Stimulated activated CD4-positive, alpha-beta T cell treated with anti-CD3 and anti-CD28 coated beads, Interleukin-1b, Interleukin-23, amount 100 ng/mL, for 1 hour (primary cell): ENCODE measurements at places on chromosomes 11 and 22.

- DNase-seq: no peak
Observed at GRCh38 chr11:61626580-61627380, 45.9 kb upstream of the SYT7 start.

GRCh38 chr11:14089690-14090462 lies 127.4 kb downstream of the SPON1 start:
- no peak for DNase-seq

DNA sequence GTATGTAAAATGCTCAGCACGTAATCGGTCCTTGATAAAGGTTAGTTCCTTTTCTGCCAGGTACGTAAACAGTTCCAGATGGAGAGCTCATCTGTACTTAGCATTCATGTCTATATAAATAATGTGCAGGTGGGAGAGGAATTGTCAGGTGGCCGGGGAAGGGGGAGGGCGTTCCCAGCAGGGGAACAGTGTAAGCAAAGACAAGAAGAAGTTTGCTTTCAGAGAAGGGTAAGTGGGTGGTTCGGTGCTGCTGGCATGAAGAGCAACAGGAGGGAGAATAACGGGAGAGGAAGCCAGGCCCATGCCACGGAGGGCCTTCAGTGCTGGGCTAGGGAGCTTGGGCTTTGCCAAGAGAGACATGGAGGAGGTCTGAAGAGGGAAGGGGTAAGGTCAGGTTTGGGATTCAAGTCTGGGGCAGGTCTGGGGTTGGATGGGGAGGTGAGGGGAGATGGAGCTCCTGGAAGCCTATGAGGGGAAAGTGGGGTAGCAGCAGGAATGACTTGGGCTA lies 11.4 kb upstream of the WNT11 start:
- DNase-seq: no peak

DNA sequence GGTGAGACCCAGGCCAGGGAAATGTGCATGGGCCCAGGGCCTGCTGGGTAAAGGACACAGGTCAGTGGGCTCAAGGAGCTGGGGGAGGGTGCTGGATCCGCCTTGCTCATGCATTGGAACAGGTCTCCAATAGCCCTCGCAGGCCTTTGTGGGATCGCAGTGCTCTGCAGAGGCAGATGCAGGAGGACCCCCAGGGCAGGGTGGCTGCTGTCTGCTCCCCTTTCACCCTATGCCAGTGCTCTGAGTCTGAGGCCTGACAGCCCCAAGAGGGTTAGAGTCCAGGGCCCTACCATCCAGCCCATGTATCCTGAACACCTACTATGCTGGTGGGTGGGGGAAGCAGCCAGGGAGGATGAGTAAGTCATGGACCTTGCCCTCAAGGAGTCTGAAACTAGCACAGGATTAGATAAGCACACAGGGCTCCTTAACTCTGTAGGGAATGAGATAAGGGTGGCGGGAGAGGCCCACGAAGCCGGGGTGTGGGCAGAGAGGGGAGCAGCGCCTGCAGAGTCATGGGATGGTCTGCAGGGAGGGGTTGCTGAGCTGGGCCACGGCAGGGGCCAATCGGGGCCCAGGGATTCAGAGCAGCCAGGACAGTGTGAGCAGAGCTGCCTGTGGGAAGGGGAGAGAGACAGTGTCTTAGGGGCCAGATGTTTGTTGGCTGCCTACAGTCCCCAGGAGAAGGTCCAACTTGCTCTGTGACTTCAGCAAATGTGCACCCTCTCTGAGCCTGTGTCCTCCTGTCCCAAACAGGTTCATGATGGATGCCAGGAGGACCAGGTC lies 10.5 kb upstream of the EHD1 start:
- DNase-seq: no peak

- DNase-seq: no peak
Observed at GRCh38 chr11:31763296-31763695, 47.8 kb downstream of the PAX6 start.

GRCh38 chr11:10438458-10438857 lies 16.6 kb upstream of the AMPD3 start:
- DNase-seq: no peak

GRCh38 chr11:115391160-115391559 lies 113.1 kb downstream of the CADM1 start:
- DNase-seq: no peak

DNA sequence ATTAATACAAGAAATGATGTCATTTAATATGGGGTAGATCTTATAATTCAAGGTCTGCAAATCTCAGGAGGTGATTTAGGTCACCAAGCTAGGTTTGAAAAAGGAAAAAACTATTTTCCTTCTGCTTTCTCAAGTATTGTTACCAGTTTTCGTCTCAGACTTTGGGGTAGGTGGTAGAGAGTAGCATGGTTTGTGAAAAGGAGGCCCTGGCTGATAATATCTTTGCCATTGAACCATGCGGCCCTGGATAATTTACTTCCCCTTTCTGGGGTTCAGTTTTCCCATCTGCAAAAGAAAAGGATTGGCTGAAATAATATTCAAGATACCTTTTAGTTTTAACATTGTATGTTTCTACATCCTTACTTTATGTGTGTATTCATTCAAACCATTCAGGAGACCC lies 92.1 kb downstream of the WNT11 start:
- DNase-seq: no peak

- no peak for DNase-seq
Observed at GRCh38 chr11:66133216-66133775, 63.2 kb downstream of the PACS1 start.

DNA sequence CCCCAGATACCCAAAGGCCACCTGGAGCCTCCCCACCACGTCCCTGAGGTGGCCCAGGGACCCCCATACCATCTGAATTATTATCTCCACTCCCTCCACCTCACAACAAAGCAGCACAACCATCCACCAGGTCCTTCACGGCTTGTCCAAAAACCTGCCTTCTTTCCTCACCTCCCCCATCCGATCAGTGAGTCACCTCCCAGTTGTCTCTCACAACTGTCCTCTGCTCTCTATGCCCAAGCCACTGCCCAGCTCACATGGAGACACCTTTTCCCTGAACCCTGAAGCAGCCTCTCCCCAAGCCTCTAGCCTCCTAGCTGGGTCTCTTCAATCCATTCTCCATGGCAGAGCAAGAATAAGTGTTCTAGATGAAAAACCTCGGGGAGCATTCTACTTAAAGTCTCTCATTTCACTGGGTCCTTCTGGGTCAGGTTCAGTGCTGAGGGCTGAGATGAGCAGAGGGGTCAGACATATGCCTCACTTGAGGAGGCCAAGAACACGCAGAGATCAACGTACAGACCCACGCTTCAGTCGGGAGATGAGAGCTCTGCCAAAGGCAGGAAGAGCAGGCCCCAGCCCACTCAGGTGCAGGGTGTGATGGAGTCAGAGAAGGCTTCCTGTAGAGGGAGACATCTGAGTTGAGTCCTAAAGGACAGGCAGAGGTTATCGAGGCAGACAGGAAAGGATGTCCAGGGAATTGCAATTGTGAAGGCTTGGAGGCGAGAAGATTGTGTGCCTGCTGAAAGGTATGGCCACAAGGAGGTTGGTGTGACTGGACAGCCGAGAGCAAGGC lies 74.7 kb downstream of the PDE2A start:
- no peak for DNase-seq

DNA sequence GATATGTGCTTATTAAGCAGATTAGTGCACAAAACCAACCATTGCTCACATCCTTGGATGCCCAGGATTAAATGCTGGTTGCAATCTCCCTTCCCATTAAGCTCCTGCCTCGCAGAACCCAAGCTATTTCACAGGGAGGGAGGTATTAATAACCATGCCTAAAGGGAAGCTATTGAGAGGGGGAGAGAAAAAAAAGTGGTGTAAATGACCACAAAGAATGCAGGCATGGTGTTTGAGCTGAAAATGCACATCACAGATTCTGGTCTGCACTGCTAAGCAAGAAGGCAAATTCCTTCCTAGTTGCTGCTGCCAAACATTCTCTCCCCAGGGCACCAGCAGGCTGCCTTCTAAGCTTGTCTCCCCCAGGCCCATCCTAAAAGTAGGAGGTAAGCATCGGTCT lies 92.0 kb upstream of the ISX start:
- no peak for DNase-seq

DNA sequence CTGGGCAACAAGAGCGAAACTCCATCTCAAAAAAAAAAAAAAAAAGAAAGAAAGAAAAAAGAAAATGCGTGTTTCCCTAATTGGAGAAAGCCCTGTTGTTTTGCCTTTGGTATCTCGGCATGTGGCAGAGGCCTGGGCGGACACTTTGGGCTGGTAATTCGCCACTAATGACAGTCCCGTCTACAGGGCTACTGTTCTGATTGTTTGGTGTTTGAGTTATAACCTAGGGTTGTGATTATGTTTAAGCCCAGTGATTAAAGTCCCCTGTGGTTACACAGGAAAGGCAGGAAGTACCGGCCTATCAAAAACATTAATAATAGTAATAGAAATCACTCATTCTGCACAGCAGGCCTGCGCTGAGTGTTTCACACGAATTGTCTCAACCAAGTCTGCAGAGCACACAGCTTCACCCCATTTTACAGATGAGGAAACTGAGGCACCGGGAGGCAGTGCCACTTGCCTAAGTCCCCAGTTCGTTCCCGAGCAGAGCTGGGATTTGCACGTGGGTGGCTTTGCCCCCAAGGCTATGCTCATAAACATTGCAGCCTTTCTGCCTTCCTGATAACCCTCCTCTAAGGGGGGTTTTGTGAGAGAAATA lies 39.1 kb upstream of the GRAMD4 start:
- no peak for DNase-seq

DNA sequence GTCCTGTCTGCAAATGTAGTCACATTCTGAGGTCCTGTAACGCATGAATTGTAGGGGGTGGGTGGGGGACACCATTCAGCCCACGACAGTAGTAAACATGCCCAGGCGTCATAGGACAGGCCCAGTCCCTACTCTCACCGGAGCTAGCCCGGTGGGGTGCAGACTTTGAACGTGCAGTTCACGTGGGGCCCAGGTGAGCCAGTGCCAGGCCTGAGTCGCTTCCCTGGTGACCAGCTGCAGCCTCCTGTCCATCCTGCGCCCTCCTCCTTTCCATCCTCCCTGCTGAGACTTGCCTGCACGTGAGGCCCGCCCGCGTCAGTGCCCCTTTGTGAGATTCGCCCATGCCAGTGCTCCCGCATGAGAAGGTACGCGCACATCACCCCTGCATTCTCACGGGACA lies 116.8 kb downstream of the WNT7B start:
- no peak for DNase-seq

DNA sequence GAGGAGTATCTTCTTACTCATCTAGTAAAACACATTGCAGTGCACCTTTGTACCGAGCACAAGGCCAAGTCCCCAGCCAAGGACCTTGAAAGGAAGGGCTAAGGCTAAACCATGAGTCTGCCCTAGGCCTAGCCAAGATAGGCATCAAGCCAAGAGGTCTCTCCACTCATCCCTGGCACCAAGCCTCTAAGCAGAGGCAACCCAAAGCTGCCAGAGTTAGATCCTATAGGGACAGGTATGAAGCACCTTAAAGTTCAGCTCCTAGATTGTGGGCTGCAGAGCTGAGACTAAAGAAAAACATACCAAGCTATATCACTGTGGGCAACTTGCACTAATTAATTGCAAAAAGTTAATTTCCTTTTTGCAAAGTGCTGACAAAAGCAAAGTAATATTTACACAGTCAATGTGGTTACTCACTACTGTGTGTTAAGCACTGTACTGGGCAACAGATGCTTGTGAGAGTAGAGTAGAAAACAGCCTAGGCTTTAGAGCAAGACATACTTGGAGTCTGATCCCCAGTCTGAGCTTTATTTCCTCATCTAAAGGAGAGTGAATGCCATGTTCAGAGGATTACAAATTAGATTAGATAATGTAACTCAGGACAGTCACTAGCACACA lies 7.2 kb downstream of the COA4 start:
- DNase-seq: no peak

DNA sequence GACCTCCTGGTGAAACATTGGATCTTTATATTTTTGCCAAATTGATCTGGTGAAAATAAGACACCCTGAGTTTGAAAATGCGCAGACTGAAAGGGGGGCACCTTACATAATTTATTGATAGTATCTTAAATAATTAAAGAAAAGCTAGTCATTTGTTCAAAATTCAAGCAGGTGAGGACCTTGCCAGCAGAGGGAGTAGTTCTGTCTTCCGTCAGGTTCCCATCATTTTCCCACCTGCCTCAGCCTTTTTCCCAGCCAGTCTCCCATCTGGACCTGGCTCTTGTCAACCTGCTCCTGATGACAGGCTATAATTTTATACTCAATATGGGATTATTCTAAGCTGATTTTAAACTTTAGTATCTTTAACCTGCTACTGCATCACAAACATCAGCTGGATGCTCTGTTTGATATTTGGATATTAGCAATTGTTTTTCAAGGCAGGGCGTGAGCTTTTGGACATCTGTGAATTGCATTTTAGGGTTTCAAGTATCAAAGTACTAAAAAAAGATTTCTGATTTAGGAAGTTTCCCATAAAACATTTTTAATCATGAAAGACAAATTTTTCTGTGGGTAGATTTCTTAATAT lies 132.0 kb downstream of the ELP4 start:
- DNase-seq: no peak

GRCh38 chr11:116333001-116333535 lies 439.7 kb downstream of the BUD13 start:
- no peak for DNase-seq

DNA sequence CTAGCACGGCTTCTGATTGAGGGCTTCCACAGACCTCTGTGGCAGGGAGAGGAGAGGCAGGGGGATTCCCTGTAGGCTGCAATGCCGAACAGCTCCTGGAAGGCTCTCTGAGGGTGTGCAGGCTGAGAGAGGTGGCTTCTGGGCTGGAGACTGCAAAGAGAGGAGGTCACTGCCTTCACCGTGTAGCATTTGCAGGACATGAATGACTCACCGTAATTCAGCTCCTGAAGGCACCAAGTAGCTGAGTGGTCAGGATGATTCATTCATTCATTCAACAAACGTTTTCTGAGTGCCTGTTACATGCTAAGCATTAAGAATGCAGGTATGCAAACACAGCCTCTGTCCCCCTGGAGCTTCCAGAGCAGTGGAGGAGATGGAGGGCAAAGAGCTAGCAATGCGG lies 18.0 kb upstream of the EIF3D start:
- DNase-seq: no peak

DNA sequence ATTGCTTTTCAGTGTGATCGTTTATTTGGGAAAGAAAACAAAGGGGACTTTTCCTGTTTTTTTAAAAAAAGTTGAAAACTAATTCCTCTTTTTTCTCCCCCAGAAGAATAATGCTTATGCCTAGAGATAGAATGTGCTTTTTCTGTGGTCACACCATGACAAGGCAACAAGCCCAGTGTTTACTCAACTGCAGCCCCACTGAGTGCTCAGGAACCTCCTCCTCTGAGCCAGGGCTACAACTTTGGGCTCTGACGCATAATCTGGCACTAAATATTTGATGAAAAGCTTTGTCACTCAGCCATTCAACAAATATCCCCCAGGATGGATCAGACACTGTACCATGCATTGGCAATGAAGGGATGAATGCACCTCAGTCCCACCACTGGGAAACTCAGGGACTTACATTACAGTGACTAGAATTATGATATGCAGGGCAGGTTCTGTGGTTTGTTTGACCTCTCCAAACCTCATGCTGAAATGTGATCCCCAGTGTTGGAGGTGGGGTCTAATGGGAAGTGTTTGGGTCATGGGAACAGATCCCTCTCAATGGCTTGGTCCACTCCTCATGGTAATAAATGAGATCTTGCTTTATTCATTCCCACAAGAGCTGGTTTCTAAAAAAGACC lies 155.9 kb downstream of the CCDC34 start:
- no peak for DNase-seq

- no peak for DNase-seq
Observed at GRCh38 chr11:77149716-77150392, 21.8 kb downstream of the MYO7A start.

- no peak for DNase-seq
Observed at GRCh38 chr22:43432883-43433415, 21.1 kb downstream of the MPPED1 start.

- no peak for DNase-seq
Observed at GRCh38 chr11:12377824-12378593, 638 bp downstream of the PARVA start.
